ENCODE measurements at places on chromosomes 7 and 10. TPM values are rescaled to one million over a fixed set of nuclear protein-coding genes. Genes with fewer than 3 reads are reported as not detected.

Gene ZNF394
- total RNA-seq, result 22.7 TPM

Gene OR2A1
- not detected for total RNA-seq

Gene OR9A2
- total RNA-seq, result 0.76 TPM

Gene GPR15LG
- total RNA-seq, result not detected

Gene ASCC1
- 36.9 TPM for total RNA-seq

Gene VOPP1
- 65.0 TPM for total RNA-seq

Gene UCMA
- not detected for total RNA-seq

Gene DDC
- total RNA-seq, result not detected

Gene HELLS
- 9.7 TPM for total RNA-seq

All from dorsolateral prefrontal cortex (tissue), 122 donors.